Kidney tubule cell (primary cell): ENCODE measurements at places on chromosomes 6 and 20.

DNA sequence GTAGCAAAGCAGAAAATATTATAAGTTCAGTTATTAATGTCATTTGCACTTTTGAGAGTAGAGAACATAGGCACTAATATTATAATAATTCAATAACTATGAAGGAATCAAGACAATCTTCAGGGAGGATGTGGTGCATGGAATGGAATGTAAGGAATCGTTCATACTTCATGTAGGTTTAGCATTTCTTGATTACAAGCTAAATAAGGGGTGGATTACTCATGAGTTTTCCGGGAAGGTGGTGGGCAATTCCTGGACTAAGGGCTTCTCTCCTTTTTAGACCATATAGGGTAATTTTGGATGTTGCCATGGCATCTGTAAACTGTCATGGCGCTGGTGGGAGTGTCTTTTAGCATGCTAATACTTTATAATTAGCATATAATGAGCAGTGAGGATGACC is 9.1 kb upstream of the BTNL2 start:
- DNase-seq = no peak

DNA sequence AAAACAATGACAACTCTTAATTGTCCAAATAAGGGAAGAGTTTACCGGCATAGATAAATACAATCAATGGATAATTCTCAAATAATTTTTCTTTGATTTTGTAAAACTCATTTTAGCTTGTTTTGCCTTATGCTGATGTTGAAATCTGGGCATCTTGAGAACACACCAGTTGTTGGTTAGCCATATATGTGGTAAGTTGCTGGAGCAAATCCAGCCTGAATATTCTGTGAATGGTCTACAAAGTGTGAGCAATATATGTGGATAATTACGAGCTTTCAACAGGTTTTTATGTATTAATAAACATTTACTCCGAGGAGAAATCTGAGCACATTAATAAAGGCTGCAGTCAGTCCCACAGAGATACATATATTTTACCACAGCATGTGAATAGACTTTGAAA is 423.6 kb downstream of the BCKDHB start:
- DNase-seq = no peak

DNA sequence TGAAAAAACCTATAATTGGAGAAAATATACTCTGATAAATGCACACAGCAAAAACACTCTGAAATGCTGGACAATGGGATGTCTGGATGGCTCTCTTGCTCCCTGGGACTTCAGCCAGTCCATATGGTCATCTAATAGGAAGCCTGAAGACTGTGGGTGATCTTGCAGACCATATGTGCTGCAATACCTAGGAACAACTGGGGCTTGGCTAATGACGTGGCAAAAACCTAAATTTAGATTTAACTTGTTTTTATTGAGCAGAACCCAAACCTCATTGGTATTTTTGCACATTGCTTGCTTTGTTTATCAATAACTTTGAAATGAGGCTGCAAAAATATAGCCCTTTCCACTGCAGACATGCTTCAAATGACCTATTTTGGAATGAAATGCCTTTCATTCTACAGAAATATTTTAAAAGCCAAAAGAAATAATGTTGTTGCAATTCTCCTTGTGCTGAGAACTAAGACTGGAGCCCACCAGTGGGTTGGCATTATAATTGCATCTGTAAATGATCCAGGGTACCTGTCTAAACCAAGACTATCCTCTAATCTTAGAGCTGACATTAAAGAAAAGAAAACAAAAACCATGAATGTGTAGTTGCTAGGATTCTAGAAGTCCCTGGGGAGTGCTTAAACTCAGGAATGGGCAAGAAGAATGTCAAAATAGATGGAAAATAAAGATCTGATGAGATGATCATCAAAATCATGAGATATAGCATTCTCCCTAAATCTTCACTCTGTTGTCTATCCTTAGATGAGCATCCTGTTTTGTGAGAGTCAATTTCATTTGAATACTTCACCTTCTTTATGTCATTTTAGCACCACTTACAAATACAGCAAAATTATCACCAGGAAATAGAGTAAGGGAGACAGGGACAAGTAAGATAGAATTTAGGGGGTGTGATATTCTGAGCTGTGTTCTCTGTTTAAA is 152.1 kb upstream of the RIMS1 start:
- no peak for DNase-seq

- no peak for DNase-seq
Measured at GRCh38 chr6:154815938-154816820, 83.0 kb downstream of the SCAF8 start.
